ENCODE measurements at places on chromosomes 6 and 20.

GRCh38 chr20:17621229-17621968 lies 51.5 kb downstream of the DSTN start:
- DNase-seq = no peak

GRCh38 chr6:128870746-128871145 lies 12.2 kb upstream of the LAMA2 start:
- no peak for DNase-seq

GRCh38 chr6:30883685-30884520 lies at the start of gene DDR1:
Gene DDR1, plus strand, starts transcription at chr6:30884519. Its CDS starts 4,211 bp downstream, at chr6:30888730.
- peak; percentile 61 for DNase-seq

- no peak for DNase-seq
Measured at GRCh38 chr6:123747515-123747914, 56.1 kb upstream of the NKAIN2 start.

- peak; percentile 48 for DNase-seq
Measured at GRCh38 chr6:38375341-38375740, 264.4 kb downstream of the BTBD9 start.

DNA sequence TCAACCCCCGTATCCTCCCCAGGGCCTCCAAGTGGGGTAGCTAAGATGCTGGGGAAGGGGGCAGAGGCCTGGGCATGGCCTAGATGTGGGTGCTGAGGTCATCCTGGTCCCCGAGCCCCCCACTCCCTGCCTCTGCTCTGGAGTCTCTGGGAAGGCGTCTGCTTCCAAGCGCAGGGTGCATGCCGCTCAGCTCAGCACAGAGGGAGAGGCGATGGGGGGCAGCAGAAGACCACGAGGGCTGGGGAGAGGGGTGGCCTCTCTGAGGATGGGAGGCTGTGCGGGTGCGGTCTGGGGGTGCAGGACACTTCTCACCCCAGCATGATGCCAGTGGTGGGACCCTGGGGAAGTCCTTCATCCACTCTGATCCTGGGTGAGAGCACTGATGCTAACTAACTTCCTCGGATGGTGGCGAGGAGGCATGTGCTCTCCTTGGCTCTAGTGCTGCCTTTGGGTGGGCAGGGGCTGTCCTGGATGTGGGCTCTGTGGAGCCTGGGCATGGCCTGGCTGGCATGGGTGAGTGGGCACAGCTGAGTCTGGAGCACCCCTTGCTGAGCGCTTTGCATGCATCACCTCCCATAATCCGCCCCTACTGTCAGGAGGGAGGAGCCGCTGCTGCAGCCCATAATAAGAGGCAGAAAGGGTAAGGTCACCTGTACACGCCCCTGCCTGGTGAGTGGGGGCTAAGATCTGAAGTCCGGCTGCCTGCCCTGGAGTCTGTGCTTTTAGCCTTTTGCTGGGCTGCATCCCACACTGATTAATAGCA lies 34.7 kb downstream of the EFCAB8 start:
- no peak for DNase-seq

DNA sequence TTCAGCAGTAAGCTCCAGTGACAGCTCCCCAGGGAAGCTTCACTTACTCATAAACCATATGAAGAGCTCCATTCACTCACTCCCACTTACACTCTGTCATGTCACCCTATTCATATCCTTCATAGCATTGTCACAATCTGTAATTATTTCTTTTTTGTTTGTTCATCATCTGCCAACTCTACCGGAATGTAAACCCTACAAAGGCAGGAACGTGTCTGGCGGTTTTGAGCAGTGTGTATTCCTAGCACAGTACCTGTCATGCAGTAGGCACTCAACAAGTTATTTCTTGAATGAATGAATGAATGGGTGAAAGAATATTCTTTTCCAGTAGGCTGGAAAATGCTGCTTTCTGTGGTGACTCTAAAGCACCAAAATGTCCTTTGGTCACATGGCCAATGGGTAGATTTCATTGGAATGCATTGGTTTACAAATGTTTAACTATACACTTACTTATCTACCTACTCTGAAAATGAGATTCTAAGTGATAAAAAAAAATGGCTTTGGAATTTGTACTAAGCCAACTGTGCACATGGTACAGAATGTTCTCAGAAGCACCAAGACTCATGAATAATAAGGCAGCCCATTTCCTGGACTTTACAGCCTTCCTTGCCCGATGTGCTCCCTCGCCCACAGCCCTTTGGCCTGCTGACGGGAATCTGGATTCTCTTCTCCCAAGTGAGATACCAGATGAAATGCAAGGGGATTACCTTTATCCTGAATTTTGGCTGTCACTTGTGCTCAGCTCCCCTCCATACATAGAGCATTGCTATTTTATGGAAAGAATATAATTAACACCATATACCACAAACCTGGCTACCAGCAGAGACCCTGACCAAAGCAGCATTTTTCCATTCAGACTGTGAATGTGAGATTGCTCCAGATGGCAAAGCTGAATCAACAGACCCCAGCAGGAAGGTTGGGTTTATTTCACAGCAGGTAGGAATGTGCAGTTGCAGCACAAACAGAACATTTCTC lies 273.3 kb downstream of the ALDH8A1 start:
- peak; percentile 84 for DNase-seq

DNA sequence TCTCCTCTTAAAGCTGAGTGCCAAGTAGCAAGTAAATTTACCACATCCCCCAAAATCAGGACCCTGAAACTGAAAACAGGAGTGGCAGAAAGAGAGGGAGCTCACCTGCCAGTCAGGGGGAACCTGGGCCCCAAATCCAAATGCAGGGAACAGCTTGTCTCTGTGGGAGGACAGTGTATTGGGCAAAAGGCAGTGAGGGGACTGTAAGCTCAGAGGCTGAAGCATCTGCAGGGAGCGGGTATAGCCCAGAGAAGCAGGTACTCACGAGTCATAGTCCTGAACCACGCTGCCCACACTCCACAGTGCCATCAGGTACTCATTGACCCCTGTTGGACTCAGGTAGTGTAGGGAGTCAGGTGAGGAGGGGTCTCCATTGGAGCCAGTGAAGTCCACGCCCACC lies 15.0 kb downstream of the SPAG4 start:
- DNase-seq = no peak

All from fibroblast of upper back skin (primary cell).